ENCODE measurements at places on chromosomes 12 and 14.

DNA sequence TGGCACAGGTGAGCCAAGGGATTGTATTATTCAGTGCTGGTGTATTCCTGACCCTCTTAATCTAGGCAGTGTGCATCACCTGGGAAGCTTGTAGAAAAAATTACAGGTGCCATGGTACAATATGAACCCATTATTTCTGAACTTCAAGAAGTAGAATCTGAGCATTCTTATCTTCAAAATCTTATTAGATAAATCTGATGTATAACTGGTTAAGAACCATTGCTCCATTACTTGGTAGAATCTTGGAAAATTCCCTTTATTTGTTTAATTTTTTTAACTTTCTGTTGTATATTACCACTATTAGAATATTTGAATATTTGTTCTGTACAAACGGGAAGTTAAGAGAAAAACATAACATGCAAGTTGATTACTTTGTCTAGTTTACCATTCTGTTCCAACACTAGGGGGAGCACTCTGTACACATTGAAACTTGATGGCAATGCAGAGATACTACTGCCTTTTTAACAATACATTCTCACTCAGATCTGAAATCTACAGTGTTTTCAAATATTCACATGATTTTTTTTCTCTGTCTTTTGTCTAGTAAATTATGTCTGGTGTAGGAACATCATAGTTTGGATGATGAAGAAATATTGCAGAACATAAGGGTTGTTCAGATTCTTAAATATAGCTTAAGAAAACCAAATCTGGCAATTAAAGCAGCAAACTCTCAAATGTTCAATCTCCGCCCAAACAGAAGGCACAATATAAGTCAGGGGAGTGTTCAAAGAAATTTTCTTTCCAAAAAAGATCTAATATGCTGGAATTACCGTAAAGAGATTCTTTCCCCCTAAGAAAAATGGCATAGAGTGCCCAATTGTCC is 196.6 kb downstream of the PCNX1 start:
- DNase-seq: no peak

DNA sequence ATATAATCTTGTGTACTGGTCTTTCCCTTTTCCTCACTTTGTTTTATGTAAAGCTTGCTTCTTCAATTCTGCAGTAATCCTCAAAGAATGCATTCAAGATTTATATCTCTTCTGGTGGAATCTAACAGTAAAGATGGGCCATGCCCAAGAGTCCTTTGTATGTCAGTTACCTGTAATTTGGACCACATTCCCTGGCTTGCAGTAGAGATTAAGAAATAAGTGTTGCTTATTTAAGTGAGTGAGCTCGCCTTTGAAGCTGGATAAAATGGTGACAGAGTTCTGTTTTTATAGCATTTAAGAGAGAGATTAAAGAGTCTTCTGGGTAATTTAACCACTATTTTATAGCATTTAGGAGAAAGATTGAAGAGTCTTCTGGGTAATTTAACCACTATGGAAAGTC is 262.1 kb upstream of the ATP2B1 start:
- DNase-seq: no peak

DNA sequence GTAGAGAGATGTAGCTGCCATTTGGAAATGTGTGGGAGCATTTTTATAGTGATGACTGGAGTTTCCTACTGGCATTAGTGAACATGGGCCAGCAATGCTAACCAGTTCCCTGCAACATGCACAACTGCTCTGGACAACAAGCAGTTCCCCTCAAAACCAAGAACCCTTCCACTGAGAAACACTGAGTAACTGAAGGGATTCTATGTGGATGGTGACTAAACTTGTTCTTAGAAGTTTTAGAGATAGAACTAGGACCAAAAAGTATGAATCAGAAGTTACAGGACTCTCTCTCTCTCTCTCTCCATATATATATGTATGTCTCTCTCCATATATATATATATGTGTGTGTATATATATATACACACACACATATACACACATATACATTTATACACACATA is 7.9 kb downstream of the SERPINA10 start:
- DNase-seq: no peak

- no peak for DNase-seq
These were observed 933.1 kb upstream of the FBXO33 start for GRCh38 chr14:40365305-40365704.

DNA sequence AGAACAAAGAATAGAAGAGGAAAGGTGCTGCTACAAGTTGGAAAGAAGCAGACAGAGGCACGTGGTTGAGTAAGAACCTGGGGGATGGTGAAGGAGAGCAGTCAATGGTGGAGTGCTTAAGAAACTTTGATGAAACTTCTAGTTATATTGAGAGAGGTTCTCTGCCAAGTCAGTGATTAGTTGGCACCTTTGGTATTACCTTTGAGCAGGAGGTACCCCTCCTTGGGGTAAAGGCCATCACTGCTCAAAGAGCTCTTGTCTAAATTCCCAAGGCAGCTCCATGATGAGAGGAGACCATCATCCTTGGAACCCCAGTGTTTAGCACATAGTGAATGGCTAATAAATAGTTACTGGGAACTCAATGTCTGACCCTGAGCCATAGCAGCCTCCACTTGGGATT is 1.7 kb upstream of the EGLN3 start:
- no peak for DNase-seq

DNA sequence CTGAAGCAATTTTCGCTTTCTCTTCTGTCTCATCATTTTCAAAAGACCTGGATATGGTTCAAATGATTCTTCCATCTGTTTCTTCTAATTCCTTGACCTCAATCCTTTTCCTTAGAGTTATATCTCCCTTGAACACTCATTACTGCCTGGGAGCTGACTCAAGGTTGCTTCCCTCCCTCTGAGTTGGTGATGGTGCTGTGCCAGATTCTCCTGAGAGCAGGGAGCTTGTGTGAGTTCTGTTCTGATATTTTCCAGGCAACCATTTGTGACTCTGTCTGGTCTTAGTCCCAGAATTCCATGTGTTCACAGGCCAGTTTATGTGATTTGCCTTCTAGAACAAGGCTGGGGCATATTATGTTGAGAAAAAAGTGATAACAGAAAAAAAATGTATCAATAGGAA is 505.1 kb upstream of the SYT1 start:
- no peak for DNase-seq

GRCh38 chr14:89012282-89013097 is 188.0 kb downstream of the TTC8 start:
- no peak for DNase-seq

GRCh38 chr14:97306133-97306759 is 509.1 kb downstream of the VRK1 start:
- DNase-seq: no peak

DNA sequence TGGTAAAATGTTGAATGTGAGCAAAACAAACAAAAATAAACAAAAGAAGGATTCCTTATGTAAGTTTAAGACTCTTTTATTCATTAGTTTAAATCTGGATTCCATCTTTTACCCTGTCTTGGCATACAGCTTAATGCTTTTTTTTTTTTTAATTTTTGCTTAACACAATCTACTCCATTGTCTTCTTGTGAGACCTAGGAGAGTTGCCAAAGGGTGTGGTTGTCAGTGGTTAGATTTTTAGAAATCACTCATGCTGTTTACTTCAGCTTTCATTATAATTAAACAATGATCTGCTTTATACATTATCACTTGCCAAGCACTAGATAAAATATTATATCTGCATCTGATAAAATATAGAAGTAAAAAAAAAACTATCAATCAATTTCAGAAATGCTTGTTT is 77.7 kb upstream of the KITLG start:
- no peak for DNase-seq

GRCh38 chr14:55835985-55836384 is 256.0 kb downstream of the KTN1 start:
- DNase-seq: no peak

DNA sequence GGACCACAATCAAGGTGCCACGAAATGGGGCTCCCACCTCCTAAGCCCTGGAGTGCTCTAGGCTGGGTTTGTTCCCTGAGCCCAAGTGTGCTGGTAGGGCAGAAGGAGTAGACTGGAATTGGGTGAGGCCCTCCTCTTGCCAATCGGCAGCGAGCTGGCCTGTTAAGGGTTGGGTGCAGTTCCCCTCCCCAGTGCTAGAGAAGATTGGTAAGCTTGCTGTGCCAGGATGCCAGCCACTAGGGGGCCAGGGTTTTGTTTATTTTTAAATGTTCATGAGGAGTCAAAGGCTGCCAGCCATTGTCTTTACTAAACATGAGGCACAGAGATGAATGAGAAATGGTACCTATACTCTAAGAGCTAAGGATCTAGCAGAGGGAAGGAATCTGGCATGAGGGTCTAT is 79.7 kb downstream of the SPTB start:
- no peak for DNase-seq

GRCh38 chr12:128394137-128394536 is 127.2 kb downstream of the TMEM132C start:
- no peak for DNase-seq

DNA sequence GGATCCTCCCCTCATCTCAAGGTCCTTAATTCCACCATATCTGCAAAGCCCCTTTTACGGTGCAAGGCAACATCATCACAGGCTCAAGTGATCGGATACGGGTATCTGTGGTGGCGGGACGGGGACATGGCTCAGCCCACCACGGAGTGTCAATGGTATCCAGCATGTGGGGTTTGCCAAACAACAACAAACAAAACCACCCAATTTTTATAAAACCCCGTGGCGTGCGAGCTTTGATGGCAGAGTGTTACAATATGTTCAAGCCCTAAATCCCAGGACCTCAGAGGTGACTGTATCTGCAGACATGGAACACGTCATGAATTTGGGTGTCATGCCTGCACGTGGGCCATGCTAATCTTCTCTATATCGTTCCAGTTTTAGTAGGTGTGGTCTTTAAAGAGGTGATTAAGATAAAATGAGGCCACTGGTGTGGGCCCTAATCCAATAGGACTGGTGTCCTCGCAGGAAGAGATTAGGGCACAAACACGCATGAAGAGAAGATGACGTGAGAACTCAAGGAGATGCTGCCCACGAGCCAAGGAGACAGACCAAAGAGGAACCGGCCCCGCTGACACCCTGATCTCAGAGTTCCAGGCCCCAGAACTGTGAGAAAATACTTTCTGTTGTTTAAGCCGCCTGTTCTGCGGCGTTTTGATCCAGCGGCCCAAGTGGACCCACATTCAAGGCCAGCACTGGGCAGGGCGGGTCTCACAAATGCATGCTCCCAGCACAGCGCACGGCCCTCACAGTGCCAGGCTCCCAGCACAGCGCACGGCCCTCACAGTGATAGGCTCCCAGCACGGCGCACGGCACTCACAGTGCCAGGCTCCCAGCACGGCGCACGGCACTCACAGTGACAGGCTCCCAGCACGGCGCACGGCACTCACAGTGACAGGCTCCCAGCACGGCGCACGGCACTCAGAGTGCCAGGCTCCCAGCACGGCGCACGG is 6.7 kb upstream of the GOLGA3 start:
- no peak for DNase-seq

Measured in activated CD4-positive, alpha-beta T cell treated with anti-CD3 and anti-CD28 coated beads, Interleukin-2, amount 50 U/mL, for 24 hours (primary cell).